ENCODE measurements at places on chromosomes 7 and 10. TPM values are rescaled to one million over a fixed set of nuclear protein-coding genes. Genes with fewer than 3 reads are reported as not detected.
A peak's percentile ranks its signal among the peaks of the same experiment; 100 is the strongest.

Gene SYNPO2L
- polyA plus RNA-seq: 0.11 TPM

DNA sequence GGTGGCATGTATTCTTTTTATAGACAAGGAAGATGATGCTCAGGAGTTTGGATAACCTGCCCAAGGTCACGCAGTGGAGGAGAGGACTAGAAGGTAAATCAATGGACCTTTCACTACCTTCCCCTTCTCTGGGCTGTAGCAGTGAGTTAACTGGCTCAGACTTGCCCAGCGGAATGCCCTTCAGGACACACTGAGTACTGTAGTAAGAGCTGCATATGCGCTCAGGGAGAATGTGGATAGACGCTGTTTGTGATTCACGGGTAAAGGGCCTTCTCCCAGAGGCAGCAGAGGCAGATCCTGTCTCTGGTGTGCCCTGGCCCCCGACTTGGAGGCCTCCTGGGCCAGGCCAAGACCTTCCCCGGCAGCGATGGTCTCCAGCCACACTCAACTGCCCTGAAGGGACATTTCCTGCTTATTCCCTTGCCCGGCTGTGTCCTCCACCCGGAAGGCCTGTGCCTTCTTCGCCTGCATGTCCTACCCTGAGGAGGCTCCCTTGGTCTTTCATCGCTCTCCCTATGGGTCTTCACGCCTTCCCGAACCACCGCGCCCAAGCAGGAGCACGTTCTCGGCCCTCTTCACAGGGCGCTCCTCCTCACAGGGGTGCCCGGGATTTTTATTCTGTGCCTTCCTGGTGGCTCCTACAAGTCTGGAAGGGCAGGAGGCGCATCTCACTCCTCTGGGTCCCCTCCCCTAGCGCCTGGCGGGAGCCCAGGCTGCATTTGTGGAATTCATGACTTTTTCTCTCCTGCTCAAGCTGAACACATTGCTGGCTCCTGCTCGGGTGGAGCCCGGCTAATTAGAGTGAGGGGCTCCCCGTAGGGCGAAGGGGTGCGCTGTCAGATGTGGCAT lies 1.8 kb upstream of the IKZF1 start:
- DNase-seq: no peak

- DNase-seq: peak; percentile 45
These were observed 256.3 kb upstream of the MAGI2 start for GRCh38 chr7:79709574-79710409.

DNA sequence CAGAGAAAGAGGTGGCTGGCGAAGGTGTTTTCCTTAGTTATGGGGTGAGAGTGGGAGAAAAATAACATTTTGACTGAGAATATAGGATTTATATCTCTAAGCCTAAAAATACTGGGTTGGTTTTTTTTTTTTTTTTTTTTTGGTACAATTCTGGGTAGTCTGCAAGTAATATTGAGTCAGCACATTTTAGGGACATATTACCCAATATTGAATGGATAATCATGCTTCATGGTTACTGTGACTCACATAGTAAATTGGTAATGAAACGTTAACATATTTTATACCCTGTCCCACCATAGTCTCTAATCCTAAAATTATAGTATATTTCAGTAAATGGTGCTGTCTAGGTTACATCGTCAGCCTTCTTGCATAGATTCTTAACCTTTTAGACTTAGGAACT lies 91.4 kb downstream of the TPST1 start:
- peak; percentile 36 for DNase-seq

DNA sequence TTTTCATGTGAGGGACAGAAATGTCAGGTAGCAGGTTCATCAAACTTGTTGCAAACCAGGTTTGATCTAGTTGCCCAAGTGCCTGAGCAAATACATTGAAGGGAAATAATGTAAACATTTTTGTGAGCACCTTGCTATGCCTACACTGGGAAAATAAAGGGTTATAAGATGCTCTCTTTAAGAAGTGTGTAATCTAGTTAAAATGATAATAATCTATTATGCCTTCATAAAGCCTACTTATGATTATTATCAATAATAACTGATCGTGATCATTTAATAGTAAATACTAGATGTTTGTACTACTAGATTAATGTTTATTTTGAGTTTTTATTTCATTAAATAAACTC lies 1.9 kb upstream of the TMEM229A start:
- no peak for DNase-seq

- DNase-seq: no peak
These were observed 3.2 kb upstream of the CEP55 start for GRCh38 chr10:93493162-93493561.

GRCh38 chr10:69600761-69601330 lies 27.6 kb upstream of the NEUROG3 start:
- no peak for DNase-seq

- no peak for DNase-seq
These were observed 133.1 kb upstream of the NPS start for GRCh38 chr10:127415901-127416581.

Measured in fibroblast of lung (primary cell).